Sigmoid colon (tissue), 7 donors: ENCODE measurements at places on chromosomes 4 and X. TPM values are rescaled to one million over a fixed set of nuclear protein-coding genes. Genes with fewer than 3 reads are reported as not detected.

The SH3TC1 gene
- 8.8 TPM for total RNA-seq

The GAGE12J gene
- total RNA-seq: not detected

The NLRP2B gene
- 0.16 TPM for total RNA-seq

The JAKMIP1 gene
- total RNA-seq: 1.9 TPM

The RTL3 gene
- 1.1 TPM for total RNA-seq

The SLC9B1 gene
- total RNA-seq: not detected

The DRD5 gene
- not detected for total RNA-seq

The GATA1 gene
- not detected for total RNA-seq

The PDE6B gene
- 0.41 TPM for total RNA-seq

The XAGE2 gene
- not detected for total RNA-seq

The PRDM8 gene
- 15.5 TPM for total RNA-seq

The ALPK1 gene
- 12.1 TPM for total RNA-seq

The TASL gene
- total RNA-seq: 1.1 TPM

The CCSER1 gene
- total RNA-seq: 4.2 TPM

The SUPT20HL1 gene
- total RNA-seq: 0.36 TPM

The AFF2 gene
- total RNA-seq: 1.1 TPM

The CFI gene
- 7.5 TPM for total RNA-seq
